Stimulated activated CD8-positive, alpha-beta memory T cell treated with anti-CD3 and anti-CD28 coated beads, Interleukin-15, amount 100 ng/mL, for 1 hour (primary cell): ENCODE measurements at places on chromosomes 3 and 15.

DNA sequence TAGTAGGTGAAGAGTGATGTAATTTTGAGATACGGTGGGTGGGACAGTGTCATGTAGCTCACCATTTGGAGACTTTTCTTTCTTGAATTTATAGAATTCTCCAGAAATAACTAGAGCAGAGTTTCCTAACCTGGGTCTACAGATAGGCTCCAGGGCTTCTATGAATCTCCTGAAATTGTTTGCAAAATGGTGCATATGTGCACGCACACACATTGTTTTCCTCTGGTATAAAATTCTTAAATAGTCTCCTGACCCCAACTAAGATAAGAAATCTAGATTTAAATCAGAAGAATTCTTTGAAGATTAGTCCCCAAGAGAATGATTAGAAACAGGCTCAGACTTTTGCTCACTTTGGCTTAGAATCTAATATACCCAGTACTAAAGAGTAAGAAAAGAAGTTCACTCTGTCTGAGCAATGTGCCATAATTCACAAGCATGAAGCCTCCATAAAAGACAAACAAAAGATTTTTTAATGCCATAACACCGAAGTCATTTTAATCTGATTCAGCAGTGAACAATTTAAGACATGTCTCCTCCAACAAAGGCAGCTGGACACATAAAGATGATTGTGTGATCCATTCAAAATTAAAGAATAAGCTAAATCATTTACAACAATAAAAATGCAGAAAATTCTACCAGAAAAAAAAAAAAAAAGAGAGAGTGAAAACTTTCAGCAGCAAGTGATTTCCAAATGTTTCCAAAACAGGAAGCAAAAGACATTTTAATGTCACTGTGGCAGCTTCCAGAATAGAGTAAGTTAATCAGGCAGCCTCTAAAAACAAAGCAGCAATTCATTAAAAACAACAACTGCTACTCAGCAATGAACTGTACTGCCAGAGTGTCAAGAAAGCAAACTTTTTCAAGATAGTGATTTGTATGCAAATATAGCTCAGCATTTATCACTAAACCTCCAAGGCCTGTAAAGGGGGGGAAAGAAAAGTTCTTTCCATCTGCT lies 975.5 kb upstream of the CFAP20DC start:
- no peak for DNase-seq

DNA sequence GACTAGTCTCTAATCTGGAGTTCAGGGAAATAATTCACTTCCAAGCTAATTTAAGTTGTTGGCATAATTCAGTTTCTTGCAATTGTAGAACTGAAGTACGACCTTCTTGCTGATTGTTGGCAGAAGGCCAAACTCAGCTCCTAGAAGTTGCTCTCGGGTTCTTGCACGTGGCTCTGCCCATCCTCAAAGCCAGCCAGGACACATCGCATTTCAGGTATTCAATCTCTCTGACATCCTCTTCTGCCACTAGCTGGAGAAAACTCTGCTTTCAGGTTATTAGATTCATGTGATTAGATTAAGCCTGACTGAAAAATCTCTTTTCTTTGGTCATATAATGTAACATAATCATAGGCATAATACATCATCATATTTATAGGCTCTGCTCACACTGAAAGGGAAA lies 362.0 kb downstream of the ZPLD1 start:
- DNase-seq = no peak

GRCh38 chr3:114745322-114746240 lies 401.5 kb downstream of the ZBTB20 start:
- DNase-seq = no peak

DNA sequence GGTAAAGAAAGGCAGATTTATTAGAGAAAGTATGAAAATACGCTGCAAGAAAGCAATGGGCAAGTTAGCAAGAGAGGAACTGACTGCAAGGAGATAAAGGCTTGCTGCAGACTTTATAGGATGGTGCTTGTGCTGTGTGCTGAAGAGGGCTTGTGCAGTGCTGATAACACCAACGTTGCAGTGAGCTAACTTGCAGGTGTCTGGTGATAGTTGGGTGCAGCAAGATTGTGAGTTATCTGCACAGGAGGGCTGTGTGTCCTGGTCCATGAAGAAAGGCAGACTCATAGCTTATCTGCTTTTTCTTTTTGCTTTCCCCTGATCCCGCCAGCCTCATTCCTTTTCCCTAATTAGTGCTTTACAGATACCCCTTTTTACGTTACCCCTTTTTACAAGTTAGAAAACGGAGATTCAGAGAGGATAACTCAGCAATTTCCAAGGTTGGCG lies 58.0 kb upstream of the ZNF148 start:
- DNase-seq = no peak
